ENCODE measurements at places on chromosomes 5 and 9.

- no peak for DNase-seq
Measured at GRCh38 chr5:111229221-111229835, 5.1 kb downstream of the CAMK4 start.

DNA sequence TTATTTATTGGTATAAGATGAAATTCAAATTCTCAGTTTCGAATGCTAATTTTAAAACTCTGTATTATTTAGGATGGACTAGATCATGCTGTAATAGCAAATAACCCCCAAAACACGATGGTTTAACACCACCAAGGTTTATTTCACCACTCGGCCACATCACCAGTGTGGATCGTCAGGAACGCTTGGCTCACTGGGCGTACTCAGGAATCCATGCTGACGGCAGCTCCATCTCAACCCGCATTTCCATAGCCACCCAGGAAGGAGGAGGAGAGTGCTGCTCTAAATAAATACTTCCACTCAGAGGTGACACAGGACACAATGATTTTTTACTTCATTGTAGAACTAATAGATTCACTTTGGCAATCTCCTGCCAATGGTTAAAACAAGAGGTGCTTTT lies 347.4 kb downstream of the SH3GL2 start:
- no peak for DNase-seq

DNA sequence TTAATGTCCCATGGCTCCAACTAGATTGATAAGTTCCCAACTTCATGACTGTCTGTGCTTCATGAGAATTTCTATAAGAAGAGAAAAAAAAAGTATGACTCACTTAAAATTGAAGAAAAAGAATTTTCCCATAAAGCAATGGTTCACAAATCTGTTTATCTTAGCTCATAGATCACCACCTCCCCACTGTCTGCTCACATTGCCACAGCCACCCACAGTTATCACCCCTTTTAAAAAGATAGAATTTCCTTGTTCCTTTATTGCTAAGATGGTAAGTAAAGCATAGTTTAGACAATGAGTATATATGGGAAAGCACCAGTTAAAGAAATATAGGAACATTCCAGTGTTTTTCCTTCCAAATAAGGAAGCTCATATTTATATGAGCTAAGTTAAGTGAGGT lies 67.1 kb downstream of the ALDH7A1 start:
- DNase-seq: no peak

- DNase-seq: no peak
Measured at GRCh38 chr5:172086194-172086975, 79.9 kb upstream of the FBXW11 start.

DNA sequence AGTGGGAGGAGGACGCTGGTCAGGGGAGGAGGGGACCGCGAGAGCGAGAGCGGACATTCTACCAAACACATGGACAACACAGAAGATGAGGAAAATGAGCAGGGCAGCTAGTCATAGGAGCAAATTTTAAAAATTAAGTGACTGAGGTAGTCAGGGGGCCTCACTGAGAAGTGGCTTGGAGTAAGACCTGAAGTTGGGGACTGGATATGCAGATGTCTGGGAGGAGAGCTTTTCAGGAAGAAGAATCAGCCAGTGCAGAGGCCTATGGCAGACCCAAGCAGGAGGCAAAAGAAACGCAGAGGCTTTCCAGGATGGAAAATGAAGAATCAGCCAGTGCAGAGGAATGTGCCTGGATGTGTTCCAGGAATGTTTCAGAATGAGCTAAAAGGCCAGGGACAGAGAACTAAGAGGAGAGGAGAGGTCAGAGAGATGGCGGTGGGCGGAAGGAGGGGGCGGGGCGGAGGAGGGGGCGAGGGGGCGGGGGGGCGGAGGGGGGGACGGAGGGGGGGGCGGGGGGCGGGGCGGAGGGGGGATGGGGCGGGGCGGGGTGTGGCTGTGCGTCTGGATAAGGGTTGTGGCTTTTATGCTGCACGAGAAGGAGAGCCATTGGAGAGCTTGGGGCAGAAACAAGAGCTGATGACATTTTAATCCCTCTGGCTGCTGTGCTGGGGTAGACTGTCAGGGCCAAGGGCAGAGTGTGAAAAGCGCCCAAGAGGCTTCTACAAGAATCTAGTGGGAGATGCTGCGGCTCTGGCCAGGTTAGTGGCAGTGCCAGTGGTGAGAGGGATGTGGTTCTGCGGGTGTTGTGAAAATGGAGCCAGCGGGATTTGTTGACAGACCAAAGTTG lies 129.6 kb downstream of the KCNIP1 start:
- peak; percentile 43 for DNase-seq

- no peak for DNase-seq
Measured at GRCh38 chr5:29758986-29759421, 1434.5 kb upstream of the CDH6 start.

DNA sequence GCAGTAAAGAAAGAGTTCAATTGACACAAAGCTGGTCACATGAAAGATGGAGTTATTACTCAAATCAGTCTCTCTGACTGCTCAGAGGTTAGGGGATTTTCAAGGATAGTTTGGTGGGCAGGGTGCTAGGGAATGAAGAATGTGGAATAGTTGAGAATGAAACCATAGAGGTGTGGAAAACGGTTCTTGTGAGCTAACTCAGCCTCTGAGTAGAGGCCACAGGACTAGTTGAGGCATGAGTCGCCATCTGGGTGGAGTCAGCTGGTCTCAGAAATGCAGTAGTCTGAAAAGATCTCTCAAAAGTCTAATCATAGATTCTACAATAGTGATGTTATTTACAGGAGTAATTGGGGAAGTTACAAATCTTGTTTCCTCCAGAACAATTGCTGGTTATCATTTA lies 178.9 kb upstream of the SPEF2 start:
- no peak for DNase-seq

GRCh38 chr9:29183971-29184370 lies 1610.7 kb upstream of the C9orf72 start:
- no peak for DNase-seq

GRCh38 chr5:149667829-149668330 lies 62.2 kb upstream of the PPARGC1B start:
- DNase-seq: no peak

GRCh38 chr9:128555180-128555721 lies 2.9 kb downstream of the SPTAN1 start:
- DNase-seq: no peak

DNA sequence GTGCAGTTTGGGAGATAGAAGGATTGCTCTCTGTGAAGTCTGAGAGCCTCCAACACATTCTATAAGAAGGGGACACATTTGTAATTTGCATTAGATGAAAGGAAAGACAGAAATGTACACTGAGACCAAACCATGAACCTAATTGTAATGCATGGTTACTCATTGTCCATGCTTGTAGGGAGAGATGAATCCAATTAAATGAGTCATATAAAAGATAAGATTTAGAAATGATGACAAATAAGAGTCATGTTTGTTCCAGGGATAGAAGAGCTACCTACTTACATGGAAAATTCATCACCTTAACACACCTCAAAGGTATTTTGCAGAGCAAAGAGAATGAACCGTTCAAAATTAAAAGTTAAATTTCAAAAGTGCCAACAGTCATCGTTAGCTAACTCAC lies 85.1 kb downstream of the FBXL7 start:
- no peak for DNase-seq

DNA sequence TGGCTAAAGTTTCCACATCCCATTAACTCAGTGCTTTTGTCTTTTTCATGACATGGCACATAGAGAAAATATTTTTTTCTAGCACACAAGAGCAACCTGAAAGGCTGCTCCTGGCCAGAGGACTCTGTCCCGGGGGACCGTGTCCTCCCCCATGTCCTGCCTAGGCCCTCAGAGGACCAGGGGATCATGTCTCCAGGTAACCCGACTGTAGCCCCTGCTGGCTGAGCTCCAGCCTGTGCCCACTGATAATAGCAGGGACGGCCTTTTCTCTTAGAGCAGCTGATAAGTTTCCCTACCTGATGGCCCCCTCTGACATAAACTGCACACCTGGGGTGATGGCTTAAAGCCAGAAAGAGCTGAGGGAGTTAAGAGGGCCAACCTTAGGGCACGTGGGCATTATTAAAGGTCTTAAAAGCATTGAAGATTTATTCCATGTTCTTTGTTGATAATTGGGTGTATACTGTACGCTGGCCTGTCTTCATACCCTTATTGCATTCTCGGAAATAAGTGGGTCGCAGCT lies 5.9 kb downstream of the HDHD3 start:
- DNase-seq: no peak

DNA sequence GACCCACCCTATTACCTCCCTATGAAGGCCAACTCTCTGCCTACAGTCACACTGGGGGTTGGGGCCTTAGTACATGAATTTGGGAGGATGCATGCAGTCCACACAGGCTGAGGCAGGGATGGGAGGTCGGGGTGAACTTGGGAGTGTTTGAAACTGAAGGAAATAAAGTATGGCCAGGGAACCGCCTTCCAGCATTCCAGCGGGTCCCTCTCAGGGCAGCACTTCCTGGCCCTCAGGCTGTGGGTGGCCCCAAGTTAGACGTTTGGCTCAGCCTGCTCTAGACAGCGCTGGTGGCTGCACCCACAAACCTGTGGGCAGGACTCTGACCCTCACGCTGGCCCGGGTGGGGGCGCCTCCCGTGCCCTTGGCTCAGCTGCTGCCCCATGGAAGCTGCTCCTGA lies 74.3 kb downstream of the UBE2QL1 start:
- no peak for DNase-seq

GRCh38 chr9:134313470-134313869 lies 12.8 kb upstream of the RXRA start:
- DNase-seq: no peak

DNA sequence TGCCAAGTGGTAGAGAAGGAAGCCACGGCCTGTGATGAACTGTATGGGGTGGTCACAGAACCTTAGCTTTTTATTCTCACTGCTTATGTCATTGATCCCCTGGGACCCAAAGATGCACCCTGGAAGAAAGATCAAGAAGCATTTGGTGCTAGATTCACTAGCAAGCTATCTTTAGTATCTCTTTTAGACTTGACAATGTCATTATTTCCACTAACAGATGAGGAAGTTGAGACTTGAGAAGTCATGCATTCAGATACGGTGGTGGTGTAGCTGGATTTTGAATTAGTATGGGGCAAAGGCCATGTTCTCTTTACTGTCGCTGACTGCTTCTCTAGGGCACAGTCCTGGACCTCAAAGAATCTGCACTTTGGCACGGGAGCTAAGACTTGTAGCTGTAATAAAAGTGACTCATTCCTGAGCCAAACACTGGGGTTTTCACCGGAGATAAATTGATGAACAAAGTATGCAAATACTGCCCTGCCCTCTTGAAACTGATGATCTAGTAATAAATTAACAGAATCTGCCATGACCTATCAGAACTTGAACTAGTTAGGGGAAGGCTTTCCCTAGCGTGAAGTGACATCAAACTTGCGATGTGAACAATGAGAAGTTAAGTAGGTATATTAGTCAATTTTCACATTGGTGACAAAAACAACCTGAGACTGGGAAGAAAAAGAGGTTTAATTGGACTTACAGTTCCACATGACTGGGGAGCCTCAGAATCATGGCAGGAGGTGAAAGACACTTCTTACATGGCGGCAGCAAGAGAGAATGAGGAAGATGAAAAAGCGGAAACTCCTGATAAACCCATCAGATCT lies 5.4 kb downstream of the GDA start:
- no peak for DNase-seq

- DNase-seq: peak; percentile 59
Measured at GRCh38 chr5:7884491-7885267, 15.7 kb downstream of the MTRR start.

- DNase-seq: peak; percentile 32
Measured at GRCh38 chr5:141623186-141623585, 4.4 kb upstream of the DIAPH1 start.
